ENCODE measurements at places on chromosomes 6 and 20.

GRCh38 chr6:121205569-121205968 lies 128.7 kb downstream of the TBC1D32 start:
- DNase-seq, result no peak

DNA sequence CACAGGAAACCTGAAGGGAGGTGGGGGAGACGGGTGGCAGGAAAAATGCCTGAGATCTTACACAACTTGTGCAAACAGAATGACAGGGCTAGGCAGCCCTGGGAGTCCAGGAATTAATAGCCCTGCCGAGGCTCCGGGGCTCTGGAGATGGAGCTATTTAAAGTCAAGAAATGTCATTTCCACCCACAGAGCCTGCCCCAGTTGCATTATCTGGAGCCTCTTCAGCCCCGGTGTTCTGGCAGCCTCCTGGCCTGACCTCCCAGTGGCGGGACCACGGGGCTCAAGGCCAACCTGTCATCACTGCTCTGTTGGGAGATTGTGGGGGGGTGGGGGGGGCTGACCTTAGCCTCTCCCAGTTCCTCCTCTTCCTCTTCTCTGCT lies 28.5 kb upstream of the SCUBE3 start:
- DNase-seq, result peak; percentile 28

- no peak for DNase-seq
Observed at GRCh38 chr6:35160642-35161041, 19.5 kb upstream of the TCP11 start.

DNA sequence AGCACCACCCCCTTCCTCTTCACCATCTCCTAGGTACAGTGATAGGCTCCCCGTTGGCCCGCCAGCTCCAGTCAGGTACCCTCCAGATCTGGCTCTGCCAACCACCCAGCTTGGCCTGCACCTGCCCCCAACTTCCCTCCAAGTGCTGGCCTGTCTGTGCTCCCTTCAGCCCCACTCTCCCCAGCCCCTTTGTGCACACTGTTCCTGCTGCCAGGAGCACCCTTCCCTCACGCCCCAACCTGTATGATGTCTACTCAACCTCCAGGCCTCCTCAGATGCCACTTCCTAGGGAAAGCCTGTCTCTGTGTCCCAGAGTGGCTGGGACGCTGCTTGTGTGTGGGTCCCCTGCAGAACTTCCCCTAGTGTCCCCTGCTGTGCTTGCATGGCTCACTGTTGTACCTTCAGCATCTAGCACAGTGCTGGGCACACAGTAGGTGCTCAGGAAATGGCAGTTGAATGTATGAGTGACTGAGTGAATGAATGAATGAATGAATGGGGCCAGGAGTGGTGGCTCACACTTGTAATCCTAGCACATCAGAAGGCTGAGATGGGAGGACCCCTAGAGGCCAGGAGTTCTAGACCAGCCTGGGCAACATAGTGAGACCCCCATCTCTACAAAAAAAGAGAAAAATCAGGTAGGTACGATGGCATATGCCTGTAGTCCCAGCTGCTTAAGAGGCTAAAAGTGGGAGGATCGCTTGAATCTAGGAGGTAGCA lies 3.0 kb downstream of the ZBP1 start:
- DNase-seq, result no peak

DNA sequence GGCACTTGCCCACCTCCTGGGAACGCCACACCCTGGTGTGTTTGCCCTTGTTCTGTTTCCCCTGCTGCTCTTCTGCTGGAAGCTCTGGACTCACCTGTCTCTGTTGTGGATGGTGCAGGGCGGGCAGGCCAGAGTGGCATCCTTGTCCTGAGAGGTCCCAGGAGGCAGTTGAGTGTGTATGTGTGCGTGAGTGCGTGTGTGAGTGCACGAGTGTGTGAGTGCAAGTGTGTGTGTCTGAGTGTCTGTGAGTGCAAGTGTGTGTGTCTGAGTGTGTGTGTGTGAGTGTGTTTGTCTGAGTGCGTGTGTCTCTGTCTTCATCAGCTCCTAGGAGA lies 12.2 kb downstream of the IGF2R start:
- no peak for DNase-seq

DNA sequence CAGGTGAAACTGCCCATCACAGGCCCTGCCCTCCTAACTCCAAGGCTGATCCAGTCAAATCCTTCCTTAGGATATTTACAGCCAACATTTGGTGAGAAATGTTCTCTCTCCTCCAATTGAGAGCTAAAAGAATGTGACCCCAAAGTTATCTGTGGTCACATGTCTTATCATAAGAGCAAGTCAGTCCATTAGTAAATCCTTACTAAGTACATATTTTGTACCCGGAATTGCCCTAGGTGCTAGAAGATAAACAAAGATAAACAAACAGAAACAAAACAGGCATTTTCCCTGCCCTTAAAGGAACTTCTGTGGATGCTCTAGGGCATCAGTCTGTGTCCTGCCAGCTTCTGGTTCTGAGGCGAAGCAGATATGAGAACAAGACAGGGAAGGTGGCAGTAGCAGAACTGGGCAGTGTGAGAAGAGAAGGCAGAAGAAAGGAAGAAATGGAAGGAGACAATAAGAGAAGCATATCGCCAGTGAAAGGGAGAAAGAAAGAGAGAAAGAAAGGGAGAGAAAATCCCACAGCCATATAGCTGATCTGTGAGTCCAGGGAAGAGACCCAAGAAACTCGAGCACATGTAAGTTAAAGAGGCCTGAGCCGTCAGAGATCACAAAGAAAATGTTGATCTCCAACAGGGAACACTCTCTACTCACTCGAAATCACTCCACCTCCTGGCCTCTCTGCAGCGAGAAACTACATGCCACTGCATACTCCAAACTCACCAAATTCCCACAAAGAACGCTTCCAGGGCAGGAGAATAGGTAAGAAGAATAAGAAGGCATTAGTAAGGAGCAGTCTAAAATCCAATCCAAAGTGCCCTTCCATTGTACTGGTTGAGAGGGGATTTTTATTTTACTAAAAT lies 41.7 kb downstream of the CDK5RAP1 start:
- DNase-seq, result no peak

GRCh38 chr20:59567585-59568508 lies 36.5 kb upstream of the PHACTR3 start:
- no peak for DNase-seq
